ENCODE measurements at places on chromosomes 7 and 10. TPM values are rescaled to one million over a fixed set of nuclear protein-coding genes. Genes with fewer than 3 reads are reported as not detected.

HABP2 gene
- total RNA-seq = not detected

BMPER gene
- 181 TPM for total RNA-seq

PKD2L1 gene
- not detected for total RNA-seq

COX19 gene
- 12.5 TPM for total RNA-seq

CFTR gene
- total RNA-seq = not detected

ARL5B gene
- total RNA-seq = 20.1 TPM

PDZD7 gene
- 0.91 TPM for total RNA-seq

OPN4 gene
- total RNA-seq = not detected

NKX6-2 gene
- not detected for total RNA-seq

ADD3 gene
- 118 TPM for total RNA-seq

CDC14C gene
- 0.22 TPM for total RNA-seq

ANKRD7 gene
- total RNA-seq = 2.8 TPM

ADAMTS14 gene
- total RNA-seq = 0.91 TPM

NPTX2 gene
- 0.43 TPM for total RNA-seq

NEUROG3 gene
- not detected for total RNA-seq

OTUD1 gene
- total RNA-seq = 10.6 TPM

DIP2C gene
- 24.0 TPM for total RNA-seq

MOGAT3 gene
- not detected for total RNA-seq

NUDT13 gene
- 1.8 TPM for total RNA-seq

TSPAN33 gene
- 0.43 TPM for total RNA-seq

WDFY4 gene
- total RNA-seq = 0.11 TPM

ATRNL1 gene
- total RNA-seq = 12.5 TPM

ZNF511 gene
- total RNA-seq = 21.1 TPM

ING3 gene
- total RNA-seq = 18.8 TPM

TOMM7 gene
- total RNA-seq = 161 TPM

STAMBPL1 gene
- total RNA-seq = 11.9 TPM

SPDYE18 gene
- total RNA-seq = not detected

TMEM26 gene
- total RNA-seq = 11.8 TPM

OR6V1 gene
- not detected for total RNA-seq

WNT8B gene
- not detected for total RNA-seq

PTPRZ1 gene
- not detected for total RNA-seq

ARF5 gene
- 147 TPM for total RNA-seq

UROS gene
- 93.3 TPM for total RNA-seq

PPIA gene
- 2,223 TPM for total RNA-seq

YWHAG gene
- total RNA-seq = 97.5 TPM

IQCE gene
- 18.2 TPM for total RNA-seq

C10orf53 gene
- total RNA-seq = not detected

NEUROD6 gene
- total RNA-seq = not detected

CRTAC1 gene
- 5.8 TPM for total RNA-seq

CHN2 gene
- total RNA-seq = not detected

DLX5 gene
- 1.5 TPM for total RNA-seq

RTKN2 gene
- 2.1 TPM for total RNA-seq

LGI1 gene
- total RNA-seq = 0.11 TPM

GNGT1 gene
- not detected for total RNA-seq

SLC18A2 gene
- not detected for total RNA-seq

CPA1 gene
- 3.7 TPM for total RNA-seq

ANXA8 gene
- 0.39 TPM for total RNA-seq

BHLHA15 gene
- 0.26 TPM for total RNA-seq

FKBP6 gene
- not detected for total RNA-seq

SPDYE16 gene
- not detected for total RNA-seq

Measured in articular chondrocyte of knee joint (primary cell).